Kasumi-1 (cell line): ENCODE measurements at places on chromosomes 2 and 18.

DNA sequence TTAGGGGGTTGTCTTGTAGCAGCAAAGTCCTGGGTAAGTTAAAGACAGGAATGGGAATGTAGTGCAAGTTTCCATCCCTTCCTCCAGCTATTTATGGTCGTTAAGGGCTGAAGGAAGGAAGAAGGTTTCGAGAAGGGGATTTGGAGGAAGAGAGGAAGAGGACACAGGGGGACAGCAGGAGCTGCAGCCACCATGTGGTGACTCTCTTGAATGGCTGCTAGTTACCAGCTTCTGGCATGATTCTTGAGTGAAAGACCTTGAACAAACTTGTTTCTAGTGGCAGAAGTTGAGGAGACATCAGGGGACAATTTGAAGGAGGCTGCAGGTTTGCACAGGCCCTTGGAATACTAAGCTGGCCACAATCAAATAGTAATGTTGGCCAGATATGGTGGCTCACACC lies 116.6 kb downstream of the MTX2 start:
- DNase-seq, result no peak

DNA sequence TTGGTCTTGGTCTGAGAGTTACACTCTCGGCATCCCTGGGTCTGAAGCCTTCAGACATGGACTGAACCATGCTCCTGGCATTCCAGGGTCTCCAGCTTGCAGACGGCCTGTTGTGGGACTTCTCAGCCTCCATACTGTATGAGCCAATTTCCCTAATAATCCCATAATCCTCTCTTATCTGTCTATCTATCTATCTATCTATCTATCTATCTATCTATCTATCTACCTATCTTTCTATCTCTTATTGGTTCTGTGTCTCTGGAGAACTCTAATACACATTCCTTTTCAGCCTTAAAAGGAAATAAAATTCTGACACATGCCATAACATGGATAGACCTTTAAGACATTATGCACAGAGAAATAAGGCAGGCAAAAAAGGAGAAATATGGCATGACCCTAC lies 24.4 kb downstream of the SLC39A6 start:
- no peak for DNase-seq

DNA sequence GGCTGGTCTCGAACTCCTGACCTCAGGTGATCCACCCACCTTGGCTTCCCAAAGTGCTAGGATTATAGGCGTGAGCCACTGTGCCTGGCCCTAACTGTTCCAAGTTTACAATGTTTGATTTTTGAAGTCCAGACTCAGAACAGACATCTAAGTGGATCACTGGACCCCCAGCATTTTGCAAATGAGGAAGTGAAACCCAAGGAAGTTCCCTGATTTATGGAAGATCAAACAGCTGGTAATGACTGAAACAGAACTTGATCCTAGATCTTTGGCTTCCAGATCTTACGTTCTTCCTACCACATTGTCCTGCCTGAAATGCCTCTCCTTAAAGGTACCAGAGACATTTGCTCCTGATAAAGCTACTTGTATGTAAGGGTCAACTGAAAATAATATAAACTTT lies 58.3 kb upstream of the NCOA1 start:
- no peak for DNase-seq

- no peak for DNase-seq
Observed at GRCh38 chr2:48715956-48716355, 39.6 kb downstream of the LHCGR start.

DNA sequence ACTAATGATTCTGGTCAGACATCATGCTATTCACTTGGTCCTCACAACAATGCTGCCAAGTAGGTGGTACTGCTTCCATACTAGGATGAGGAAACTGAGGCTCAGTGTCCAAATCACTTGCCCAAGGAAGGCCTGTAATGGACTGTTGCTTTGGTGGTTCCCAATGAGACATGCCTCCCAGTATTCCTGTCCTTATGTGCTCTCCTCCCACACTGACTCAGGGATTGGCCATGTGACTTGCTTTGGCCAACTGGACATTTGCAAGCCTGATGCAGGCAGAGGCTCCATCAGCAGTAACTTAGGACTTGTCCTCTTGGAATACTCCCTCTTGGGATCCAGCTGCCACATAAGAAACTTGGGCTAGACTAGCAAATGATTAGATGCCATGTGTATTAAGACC lies 3.0 kb downstream of the FBXO41 start:
- DNase-seq, result no peak

GRCh38 chr2:236862961-236863728 lies 222.5 kb upstream of the COPS8 start:
- no peak for DNase-seq

- no peak for DNase-seq
Observed at GRCh38 chr18:21362831-21363230, 120.8 kb downstream of the GREB1L start.

DNA sequence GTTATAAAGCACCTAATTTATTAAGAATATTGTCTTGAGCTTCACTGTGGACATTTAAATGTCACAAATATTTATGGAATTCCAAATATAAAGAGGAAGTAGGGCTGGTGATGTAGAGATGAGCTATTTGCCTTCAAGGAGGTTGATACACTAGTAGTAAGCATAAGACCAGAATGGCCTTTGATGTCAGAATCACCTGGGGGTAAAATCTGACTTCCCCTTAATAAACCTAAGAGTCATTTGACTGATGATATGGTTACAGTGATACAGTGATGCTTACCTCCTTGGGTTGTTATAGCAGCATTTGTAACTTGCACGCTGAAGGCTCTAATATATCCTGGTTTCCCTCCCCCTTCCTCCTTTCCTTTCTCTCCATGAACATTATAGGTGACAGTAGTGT lies 143.7 kb downstream of the CERS6 start:
- DNase-seq, result no peak

DNA sequence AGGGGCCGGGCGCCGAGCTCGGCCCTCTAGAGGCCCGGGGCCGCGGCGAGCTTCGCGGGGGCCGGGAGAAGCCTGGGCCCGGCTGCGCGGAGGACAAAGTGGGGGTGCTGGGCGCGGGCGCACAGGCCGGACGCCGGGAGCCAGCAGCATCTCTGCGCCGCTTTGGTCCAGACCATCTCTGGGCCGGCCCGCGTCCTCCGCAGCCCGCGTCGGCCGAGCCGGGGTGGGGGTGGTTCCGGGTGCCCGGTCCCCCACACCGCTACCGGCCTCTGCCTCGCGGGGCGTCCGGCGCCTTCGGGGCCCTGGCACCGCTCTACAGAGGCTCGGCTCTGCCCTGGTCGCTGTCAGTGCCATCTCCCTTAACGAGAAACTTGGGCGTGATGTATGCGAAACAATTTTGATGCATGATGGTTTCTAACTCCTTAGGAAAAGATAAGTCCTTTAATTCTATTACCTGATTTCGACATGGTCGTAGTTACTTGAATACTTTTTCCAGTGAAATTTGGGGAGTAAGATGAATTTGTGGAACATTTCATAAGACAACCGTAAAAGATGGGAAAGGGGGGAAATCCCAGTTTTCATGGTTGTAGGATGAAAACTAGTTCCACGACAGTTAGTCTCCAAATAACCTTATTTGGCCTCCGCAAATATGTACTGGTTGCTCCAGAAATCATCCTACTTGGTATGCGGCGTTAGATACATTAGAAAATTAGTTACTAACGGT lies 562 bp downstream of the TWSG1 start:
- DNase-seq, result peak; percentile 11

DNA sequence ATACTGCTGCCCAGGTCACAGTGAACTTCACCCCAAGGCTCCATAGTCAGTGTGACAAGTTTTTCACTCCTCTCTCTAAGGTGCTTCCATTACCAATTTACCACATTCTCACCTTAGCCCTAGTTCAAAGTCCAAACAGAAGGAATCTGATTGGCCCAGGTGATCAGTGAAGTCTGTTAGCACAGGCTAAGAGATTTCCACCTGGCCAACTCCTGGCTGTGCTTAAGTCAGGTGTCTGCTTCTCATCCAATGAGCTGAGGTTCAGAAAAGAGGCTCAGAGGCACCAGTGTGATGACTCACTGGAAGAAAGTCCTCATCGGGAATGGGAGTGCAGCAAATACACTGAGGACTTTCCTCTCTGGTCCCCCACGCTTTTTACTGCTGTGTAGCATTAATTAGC lies 164.4 kb upstream of the MGAT5 start:
- no peak for DNase-seq

DNA sequence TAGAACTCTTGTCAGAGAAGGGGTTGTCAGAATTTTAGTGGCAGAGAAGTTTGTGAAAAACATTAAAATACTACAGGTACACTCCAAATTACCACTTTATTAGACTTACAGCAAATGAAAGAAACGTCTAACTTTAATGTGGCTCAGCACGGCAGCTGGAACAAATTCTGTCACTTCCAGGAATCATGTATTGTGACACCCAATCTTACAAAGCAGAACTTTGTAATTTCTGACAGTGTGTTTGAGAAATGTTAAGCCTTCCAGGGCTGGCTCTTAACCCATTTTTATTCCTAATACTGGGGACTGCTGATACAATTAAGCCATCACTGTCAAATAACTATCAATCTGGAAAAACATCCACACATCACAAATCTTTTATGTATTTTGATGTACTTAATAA lies 216.4 kb downstream of the ZNF385B start:
- no peak for DNase-seq
